ENCODE measurements at places on chromosomes 7 and 10.

DNA sequence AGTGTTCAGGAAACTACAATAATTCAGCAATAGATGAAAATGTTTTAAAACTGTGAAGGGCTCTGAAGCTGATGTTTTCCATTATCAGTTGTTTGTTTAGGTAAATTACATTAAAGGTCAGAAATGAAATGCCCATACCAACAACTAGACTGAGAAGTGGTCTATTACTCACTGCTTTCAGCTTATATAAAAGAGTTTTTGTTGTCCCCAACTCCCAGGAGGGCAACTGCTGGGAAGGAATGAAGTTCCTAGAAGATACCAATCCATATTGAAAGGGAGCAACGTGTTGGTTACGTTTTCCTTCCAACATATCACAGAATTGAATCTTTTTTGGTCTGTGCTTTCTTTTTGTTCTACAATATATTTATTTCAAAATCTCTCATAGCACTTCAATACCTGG, 330.6 kb upstream of the LRRN3 start:
- DNase-seq, result no peak

- DNase-seq, result no peak
Observed at GRCh38 chr10:49768731-49769130, 6.6 kb upstream of the OGDHL start.

DNA sequence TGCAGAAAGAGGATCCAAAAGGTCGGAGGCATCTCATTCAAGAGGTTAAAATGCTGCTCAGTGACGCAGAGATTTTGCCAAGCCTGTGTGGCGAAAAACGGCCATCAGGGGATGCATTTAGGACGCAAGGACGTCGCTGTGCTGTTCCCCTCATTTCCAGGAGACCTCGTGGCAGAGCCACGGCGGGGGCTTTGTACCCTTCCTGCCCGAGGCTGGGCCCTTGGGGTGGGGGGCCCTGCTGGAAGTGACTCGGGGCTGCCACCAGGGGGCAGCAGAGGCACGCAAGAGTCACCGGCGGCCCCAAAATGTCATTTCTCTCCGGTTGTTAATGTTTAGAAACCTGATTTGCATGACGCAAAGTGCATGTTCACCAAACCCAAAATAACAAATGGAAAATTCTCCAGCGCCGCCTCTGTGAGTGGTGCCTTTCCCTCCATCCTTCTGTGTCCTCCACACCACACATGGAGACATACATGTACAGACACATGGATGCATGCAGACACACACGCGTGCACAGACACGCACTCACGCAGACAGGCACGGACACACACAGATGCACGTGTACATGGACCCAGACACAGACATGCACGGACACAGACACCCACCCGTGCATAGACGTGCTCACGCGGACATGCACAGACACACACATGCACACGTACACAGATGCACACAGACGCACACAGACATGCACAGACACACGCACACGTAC, 51.0 kb upstream of the NKX6-2 start:
- no peak for DNase-seq

- no peak for DNase-seq
Observed at GRCh38 chr10:43942096-43942850, 293.6 kb upstream of the ZNF32 start.

GRCh38 chr7:22214000-22214399, 143.0 kb downstream of the RAPGEF5 start:
- DNase-seq, result no peak

GRCh38 chr10:92593619-92594588, 974 bp downstream of the KIF11 start:
- DNase-seq, result no peak

DNA sequence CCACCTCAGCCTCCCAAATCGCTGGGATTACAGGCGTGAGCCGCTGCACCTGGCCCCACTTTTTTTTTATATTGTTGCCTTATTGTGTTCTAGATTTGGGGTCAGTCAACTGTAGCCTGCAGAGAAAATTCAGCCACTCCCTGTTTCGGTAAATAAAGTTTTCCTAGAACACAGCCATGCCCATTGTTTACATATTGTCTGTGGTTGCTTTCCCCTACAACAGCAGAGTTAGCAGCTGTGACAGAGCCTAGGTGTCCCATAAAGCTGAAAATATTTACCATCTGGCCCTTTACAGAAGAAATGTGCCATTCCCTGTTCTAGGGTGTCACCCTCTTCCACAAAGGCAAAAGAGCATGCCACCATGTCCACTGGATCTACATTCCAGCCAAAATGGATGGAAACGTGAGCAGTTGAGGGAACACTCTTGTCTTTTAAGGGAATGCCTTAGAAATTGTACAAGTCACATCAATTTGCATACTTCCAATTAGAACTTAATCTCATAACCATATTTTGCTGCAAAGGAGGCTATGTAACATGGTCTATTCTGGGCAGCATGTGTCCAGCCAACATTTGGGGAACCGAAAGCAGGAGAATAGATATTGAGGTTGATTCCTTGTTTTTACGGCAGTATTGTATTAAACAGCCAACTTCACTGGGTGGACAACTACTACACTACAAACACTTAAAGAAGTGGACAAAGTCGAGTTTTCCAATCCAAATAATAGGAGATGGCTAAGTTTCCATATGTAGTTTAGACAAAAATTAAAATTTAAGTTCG, 11.0 kb upstream of the BLVRA start:
- DNase-seq, result no peak

GRCh38 chr10:79063661-79064492, 4.9 kb upstream of the ZMIZ1 start:
- DNase-seq, result no peak

DNA sequence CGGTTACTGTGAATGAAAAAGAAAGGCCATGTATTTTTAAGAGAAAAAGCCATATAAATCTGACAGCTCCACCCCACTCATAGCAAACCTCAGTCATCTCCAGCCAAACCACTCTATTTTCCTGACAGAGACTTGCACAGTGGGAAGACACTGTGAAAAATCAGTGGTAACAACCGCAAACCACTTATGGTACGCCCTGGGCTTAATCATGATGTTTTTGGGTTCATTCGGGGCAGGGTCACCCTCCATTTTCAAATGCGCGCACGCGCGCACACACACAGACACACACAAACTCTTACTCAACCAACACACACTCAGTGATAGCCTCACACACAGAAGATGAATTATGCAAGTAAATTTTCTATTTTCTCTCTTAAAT, 82.1 kb upstream of the HPS1 start:
- DNase-seq, result no peak

GRCh38 chr7:91330866-91331265, 66.6 kb downstream of the FZD1 start:
- DNase-seq, result no peak

DNA sequence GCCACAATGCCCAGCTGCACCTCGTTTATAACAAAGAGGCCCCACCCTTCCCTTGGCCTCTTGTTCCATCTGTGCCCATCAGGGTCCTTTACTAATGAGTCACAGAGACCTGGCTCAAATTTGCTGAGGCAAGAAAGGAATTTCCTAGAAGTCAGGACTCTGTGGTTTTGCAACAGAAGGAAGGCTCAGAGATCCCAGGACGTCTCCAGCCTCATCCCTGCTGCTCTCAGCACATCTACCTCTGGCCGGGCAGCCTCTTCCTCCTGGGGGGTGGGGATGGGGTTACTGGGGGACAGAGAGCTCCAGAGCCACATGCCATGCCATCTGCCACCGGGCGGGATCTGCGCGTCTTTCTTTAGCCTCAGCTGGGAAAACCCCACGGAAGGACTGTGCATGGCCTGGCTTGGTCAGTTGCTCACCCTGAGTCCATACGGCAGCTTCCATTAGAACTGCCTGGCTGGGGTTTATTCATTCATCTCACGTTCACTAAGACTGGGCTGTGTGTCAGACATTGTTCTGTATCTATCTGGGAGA, 41.9 kb upstream of the PSMG3 start:
- peak; percentile 92 for DNase-seq

DNA sequence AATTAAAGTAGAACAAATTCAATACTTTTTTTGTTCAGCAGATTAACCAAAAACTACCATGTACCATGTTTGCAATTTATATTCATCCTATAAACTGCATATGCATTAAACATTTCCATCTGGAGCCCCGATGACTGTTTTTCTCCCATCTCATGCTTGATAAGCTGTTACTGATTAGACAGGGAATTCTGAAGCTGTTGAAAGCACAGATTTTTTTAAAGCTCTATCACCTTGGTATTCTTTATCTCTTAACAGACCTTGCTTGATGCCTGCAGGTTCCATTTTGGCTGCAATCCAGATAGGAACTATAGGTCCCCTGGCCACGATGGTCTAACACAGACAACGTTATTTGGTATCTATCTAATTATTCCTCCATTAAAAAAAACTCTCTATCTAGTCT, 961.7 kb downstream of the CNTNAP2 start:
- no peak for DNase-seq

- no peak for DNase-seq
Observed at GRCh38 chr10:88138319-88138848, 275.0 kb downstream of the PTEN start.

GRCh38 chr10:114874827-114875411, 53.3 kb downstream of the FHIP2A start:
- no peak for DNase-seq

DNA sequence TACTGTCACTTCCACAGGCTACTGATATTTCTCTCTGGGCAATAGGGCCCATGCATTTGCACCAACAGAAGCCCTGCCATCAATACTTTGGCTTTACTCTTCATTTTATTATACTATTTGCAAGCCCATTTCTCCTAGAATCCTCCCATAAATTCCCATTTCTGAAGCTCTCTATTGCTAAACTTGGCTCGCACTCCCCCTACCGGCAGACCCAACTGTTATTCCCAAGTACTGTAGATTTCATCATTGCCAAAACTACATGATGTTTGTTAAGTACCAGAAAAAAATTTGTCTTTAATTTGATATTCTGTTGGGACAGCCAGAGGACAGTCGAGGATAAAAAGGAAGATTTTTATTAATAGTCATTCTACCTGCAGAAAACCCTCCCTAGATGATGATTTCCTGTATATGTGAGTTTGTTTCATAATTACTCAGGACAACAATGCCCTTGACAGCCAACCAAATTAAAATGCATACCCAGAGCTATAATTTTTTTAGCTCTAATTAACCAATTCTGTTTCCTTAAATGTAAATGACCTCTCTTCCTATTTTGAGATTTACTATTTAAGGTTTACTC, 298.6 kb downstream of the REEP3 start:
- DNase-seq, result no peak

GRCh38 chr7:96484091-96484490, 162.2 kb upstream of the SLC25A13 start:
- no peak for DNase-seq

DNA sequence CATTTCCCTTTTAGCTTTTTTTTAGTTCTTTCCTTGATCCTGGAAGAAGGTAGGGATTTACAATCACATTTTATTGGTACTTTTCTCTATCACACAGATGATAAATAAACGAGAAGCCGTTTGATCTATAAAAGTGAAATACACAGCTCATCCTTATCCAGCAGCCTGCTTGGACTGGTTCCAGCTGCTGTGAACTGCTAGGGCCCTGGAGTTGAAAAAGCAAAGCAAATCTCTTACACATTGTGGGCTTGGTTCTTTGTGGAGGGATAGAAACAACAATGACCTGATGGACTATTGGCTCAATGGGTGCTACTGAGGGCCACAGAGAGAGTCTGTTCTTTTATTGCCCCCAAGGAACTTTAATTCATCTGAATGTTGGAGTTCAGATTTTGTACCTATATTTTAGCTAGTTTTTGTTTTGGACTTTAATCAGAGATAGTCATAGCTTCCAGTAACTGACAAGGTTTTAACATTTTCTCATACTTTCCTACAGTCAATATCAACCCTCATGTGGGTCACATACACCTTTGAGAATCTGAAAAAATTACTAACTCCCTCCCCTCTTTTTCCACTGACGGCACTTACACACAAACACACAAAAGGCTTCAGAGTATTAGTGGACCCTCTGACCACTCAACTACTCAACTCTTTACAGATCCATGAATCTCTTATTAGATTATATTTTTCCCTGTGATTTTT, 91.6 kb upstream of the CCDC6 start:
- no peak for DNase-seq

- DNase-seq, result no peak
Observed at GRCh38 chr10:118585794-118586193, 9.7 kb downstream of the PRLHR start.

DNA sequence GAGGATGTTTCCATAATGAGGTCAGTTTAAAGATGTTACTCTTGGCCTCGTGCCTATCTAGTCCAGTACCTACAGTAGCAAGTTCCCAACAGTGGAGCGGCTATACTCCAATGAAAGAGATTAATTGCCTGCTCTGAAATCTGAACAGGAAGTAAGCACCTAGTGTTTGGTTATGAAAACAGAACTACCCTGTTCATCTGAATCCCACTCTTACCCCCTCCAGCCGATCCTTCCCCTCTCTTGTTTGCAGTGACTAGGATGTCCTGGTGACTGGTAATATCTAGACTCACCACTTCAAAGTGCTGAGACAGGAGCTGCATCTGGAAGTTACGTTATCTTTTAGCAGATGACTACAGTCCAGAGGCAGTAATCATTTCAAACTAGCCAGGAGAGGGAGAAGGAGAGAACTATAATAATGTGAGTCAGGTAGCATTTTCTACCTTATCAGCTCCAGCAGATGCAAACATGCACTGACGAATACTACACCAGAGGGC, 666.7 kb upstream of the NRP1 start:
- no peak for DNase-seq

GRCh38 chr7:45626441-45627430, 52.6 kb downstream of the ADCY1 start:
- no peak for DNase-seq

- DNase-seq, result no peak
Observed at GRCh38 chr10:99316374-99316773, 12.8 kb upstream of the CNNM1 start.

DNA sequence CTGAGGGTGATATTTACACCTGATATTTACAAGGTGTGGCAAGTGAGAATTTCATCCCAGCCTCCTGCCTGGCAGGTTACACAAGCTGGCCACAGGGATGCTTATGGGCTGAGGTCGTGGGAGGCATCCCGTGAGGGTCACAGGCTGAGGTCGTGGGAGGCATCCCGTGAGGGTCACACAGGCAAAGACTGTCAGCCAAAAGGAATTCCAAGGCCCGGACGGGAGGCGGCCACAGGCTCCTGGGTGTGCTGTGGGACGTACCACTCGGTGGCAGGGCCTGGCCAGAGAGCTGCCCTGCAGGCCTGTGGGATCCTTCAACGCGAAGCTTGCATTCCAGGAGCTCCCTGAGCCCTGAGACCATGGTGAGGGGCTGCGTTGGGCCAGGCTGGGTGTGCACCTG, 460.6 kb downstream of the DNAJB6 start:
- no peak for DNase-seq

- DNase-seq, result no peak
Observed at GRCh38 chr10:129046962-129047361, 420.1 kb upstream of the MGMT start.

Measured in GM04503 (cell line).